ENCODE measurements at places on chromosomes 11 and 22. TPM values are rescaled to one million over a fixed set of nuclear protein-coding genes. Genes with fewer than 3 reads are reported as not detected.

DNA sequence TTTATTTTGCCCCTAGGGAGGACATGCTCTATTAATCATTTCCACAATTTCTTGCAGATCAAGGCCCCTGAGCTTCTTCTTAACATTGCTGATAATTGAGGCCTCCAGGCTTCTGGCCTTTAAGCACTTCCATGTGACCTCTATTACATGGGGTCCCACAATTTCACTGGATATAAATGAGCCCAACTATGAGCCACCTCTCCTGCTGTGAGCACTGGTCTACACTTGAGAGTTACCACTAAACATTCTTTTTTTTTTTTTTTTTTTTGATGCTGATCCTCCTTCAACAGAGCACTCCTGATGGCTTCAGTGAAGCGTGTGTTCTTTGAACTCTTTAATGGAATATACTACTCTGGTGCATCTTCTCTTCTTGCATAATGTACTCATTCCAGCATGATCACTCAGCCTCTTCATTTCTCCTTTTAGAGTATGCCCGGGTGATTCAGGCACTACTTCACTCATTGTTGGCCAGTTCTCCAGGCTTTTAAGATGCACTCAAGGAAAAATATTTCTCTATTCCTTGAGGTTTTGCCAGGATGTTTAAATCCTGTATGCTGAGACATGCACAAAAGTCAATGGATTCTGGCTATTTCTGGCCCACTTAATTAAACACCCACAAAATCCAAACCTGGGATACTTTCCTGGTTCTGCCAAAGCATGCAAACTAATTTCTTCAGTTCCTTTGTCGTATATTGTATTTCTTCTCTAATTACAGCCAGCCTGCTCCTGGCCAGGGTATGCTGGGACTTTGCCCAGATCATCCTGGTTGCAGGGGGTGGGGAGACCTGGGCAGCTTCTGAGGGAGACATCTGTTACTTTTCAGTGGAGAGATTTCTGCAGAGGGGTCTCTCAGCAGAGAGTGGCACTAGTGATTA lies 257.8 kb upstream of the LUZP2 start:
- no peak for DNase-seq

GRCh38 chr11:422249-422656 lies 7.5 kb upstream of the SIGIRR start:
- DNase-seq = peak; percentile 36

GRCh38 chr22:41021613-41022454 lies 70.6 kb upstream of the EP300 start:
- DNase-seq = no peak

GRCh38 chr11:79437278-79437980 lies 3.4 kb downstream of the TENM4 start:
- DNase-seq = no peak

- DNase-seq = no peak
Observed at GRCh38 chr11:10730151-10730550, 20.9 kb upstream of the CTR9 start.

The EHF gene
- total RNA-seq = not detected

DNA sequence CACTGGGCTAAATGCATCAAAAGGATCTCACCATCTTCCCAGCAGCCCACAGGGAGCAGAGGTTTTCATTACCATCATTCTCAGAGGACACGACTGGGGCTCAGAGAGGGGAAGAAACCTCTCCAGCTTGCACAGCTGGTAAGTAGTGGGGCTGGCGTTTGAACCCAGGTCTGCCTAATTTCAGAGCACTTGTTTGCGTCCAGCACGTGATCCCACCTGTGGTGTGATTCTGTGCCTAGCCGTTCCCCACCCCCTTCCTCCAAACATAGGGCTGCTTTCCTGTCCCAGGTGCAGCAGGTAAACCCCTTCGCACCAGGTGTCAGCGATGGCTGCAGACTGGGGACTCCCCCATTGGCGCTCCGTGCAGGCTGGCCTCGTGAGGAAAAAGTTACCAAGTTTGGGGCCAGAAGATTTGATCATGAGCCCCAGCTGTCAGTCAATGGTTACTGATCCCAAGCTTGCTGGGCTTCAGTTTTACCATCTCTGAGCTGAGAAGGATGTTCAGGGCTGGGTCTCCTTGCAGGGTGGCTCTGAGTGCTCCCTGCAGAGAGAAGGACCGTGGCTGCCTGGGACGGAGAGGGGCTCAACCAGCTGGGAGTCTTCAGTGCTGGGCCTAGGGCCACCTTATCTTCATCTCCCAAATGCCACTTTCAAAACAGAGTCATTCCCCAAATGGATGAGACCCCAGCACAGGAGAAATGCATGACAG lies 445.6 kb downstream of the TBC1D22A start:
- DNase-seq = no peak

GRCh38 chr22:17841836-17842235 lies 67.6 kb upstream of the BID start:
- no peak for DNase-seq

The FDXACB1 gene
- 1.3 TPM for total RNA-seq

DNA sequence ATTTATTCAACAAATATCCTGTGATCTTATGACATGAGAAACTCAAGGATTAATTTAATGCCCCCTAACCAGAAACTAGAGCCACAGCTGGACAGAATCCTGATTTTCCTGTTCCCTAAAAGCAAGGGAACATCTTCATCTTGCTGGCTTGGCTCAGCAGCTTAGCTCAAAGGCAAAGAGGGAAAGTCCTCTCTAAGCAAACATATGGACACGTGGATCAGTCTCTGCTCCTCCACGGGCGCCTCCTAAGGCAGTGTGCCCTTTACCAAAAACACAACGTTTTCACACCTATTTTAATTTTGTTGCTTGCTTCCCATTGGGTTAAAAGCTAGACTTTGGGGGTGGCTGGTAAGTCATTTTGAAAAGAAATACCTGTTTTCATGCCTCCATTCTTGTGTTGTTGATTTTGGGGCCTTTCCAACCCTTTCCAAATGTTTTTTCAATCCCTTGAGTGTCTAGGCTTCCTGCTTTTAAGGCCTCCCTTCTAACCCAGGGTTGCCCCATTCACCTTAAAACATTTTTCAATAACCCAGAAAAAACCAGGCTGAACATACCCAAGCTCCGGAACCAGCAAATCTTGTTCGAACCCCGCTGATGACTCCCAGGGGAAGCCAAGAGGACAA lies 15.5 kb downstream of the SLC1A2 start:
- no peak for DNase-seq

DNA sequence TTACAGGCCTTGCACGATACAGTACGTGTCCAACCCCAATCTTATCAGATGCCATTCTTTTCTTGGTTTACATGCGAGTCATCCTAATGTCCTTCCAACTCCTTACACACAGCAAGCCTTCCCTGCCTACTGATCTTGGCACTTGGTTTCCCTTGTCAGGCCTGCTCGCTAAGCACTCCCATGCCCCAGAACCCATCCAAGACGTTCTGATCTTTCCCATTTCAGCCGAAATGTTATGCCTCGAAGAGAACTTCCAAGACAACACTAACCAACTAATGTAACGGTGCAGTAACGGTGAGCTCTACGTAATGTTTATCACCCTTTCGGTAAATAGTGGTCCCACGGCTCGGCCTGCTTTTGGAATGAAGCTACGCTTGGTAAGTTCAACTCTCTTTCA lies 521 bp downstream of the PES1 start:
- DNase-seq = no peak

DNA sequence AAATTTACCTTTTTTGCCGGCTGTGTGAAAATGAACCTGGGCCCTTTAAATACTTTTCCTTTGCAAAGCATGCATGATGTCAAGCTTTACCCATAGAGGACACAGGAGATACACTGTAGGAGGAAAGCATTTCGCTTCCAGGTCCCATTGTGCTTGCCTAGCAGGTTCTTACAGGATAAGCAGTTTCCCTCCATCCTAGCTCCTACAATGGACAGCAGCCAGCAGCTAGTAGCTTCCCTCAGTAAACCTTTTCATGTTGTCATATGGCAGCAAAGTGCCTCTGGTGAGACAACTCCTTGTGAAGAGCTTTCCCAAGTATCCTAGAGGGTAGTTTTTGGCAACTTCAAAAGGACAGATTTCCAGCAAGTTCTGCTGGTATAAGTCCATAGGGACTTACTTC lies 78.4 kb downstream of the RBFOX2 start:
- DNase-seq = no peak

The C2CD2L gene
- 13.2 TPM for total RNA-seq

The SYT7 gene
- total RNA-seq = 0.92 TPM

DNA sequence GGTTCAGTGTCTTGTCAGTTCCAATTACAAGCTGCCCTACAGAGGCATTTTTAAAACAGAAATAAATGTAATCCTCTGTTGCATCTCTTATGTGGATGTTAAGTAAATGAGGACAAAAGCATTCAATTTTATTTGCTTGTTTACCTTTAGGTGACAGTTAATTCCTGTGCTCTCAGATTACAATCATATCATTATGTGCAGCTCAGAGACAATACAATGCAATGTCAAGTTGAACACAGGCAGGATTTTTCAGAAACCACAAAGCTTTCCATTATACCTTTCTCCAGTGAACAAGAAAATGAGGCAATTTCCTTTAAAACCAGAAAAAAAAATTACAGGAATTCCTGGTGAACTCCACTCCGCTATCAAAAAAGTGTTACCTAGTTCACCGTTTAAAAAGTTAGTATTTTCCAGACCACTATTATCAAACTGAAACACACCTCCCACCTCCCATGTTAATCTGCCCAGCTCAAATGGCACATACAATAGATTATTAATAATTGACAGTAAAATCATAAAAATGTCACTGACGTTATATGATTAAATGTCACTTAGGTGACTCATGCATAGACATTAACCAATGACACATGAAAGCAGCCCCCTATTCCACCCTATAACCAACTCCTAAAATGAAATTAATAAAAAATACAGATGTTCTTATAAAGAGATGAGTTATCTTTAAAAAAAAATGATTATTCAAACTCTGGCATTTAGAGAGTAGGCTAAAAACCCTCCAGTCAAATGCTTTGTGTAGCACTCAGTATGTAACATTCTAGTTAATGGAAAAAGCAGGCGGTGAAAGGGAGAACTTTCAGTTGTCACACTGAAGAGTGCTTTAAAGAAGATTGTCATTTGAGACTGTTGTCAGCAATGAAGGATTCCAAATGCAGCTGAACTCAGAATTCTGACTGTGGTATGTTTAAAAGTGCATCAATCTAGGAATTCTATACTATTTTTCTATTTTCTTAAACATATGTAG lies 98.6 kb downstream of the MUC15 start:
- DNase-seq = no peak

Data from chondrocyte (in vitro differentiated cells).